ENCODE measurements at places on chromosomes 11 and 22.
A peak's percentile ranks its signal among the peaks of the same experiment; 100 is the strongest.

DNA sequence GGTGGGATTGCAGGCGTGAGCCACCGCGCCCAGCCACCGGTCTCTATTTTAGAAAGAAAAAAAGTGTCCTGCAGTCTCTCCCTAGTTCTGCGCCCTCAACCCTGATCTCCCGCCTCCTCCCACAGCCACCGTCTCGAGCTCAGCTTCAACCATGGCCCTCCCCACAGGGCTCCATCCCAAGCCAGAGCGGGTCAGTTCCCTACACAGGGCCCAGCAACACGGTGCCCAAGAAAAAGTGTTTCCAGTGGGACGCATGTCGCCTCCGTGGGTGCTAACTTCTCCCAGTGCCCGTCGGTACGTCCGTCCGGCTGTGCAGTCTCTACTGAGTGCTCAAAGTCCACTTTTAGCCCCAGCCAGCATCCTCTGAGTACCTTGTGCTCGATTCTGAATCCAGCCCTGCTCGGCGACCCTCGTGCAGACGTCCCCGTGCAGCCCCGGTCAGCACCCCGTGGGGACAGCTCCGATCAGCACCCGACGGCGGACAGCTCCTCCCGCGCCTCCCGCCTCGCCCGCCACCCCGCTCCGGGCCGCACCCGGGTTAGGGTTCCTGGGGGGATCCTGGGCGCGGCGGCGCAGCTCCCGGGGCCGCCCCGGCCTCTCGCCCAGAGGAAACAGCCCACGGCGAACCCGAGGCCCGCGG lies 657 bp upstream of the MAPK8IP2 start:
- DNase-seq = peak; percentile 31

GRCh38 chr11:79441461-79441875 lies 638 bp upstream of the TENM4 start:
- DNase-seq = no peak

DNA sequence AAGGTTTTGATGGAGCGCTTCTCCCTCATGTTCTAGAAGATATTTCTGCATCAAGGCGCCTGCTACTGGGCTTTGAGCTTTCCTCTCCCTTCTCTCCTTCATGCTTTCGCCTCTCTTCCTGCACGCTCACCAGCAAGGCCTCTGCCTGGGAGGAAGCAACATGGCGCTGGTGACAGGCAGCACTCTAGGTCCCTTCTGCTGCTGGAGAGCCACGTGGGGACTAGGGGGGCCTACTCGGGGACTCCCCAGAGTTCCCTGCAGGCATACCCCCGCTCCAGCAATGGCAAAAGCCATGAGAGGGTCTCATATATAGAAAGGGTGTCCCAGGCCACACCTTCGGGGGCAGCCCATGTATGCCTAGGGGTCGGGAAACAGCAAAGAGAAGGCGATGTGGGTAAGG lies 49.7 kb downstream of the GRIK4 start:
- no peak for DNase-seq

DNA sequence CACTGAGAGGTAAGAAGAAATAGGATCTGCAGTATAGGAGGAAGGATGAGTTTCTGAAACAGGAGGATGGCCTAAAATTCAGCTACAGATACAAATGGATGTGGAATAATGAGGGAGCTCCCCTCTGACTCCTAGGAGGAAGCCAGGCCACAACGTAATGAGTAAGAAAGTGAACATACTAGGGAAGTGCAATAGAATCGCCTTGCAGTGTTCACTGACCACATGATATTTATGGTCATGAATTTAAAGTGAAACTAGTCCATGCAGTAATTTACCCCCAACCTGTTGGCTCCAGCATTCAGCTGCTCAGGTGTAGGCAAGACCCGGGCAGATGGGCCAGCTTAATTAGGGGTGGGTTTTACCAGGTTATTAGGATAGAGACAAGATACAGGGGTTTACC lies 101.7 kb downstream of the DEUP1 start:
- DNase-seq = no peak

- no peak for DNase-seq
These were observed 92.7 kb upstream of the TBCEL start for GRCh38 chr11:120931057-120931779.

GRCh38 chr11:117819096-117820040 lies 5.2 kb downstream of the FXYD2 start:
- DNase-seq = no peak

DNA sequence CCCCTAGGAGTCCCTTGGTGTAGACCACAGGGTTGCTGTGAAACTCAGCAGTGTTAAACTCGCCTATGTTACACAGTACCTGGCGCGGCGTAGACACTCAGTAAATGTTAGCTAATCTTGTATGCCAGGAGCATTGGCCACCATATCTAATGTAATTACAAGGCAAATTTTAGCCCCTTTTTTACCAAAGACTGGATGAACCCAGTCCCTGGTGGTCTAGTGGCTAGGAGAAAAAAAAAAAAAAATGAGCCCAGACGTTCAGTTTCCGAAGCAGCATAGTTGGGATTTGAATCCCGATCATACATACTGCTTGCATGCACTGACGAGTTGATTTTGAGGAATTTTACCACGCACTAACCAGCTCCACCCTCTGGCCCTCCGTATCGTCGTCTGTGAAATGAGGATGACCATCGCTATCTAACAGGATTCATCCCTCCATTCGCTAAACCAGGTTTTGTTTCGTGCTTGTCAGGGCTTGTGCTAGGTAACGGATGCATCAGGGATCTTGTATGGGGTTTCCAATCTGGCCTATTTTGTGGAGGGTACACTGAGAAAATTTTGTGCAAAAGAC lies 688 bp downstream of the PTS start:
- DNase-seq = no peak

DNA sequence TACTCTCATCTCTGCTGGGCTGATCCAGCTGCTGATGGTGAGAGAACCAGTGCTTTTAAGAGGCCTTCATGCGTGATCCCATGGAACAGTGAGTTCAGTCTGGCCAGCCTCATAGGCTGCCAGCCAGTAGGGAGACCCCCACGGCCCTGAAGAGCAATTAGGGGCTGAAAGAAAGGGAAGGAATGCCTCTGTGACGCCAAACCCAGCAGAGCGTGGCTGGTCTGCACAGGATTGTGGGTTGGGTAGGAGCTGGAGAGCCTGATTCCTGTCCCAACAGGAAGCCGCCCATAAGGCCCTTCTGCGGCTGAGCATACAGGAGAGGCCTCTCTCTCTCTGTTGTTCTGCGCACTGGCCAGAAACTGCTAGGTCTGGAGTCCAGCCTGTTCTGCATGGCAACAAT lies 181.5 kb upstream of the E2F8 start:
- no peak for DNase-seq

DNA sequence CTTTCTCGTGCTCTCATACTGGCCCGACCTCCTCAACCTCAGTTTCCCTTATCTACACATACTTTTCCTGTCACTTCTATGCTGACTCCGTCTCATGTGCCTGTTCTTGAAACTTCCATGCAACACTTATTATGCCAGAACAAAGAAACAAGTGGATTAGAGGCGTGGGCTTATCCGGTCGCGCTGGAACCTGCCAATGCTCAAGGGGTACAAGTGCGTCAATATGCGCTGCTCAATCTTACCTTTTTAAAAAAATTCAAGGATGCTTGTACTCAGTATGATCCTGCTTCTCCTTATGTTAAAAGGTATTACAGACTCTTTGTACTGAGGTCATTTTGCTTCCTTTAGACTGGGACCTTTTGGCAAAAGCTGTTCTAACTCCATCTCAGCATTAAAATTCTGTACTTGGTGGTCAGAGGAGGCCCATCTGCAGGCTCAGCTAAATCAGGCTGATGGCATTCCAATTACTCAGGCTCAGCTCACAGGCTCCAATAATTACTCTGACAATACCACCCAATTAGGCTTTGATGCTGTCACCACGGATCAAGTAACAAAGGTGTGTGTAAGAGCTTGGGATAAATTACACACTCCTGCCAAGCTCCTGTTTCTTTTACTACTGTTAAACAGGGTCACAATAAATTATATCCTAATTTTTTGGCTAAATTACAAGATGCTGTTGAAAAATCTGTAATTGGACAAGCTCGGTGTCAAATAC lies 26.3 kb upstream of the ALDH3B2 start:
- no peak for DNase-seq

DNA sequence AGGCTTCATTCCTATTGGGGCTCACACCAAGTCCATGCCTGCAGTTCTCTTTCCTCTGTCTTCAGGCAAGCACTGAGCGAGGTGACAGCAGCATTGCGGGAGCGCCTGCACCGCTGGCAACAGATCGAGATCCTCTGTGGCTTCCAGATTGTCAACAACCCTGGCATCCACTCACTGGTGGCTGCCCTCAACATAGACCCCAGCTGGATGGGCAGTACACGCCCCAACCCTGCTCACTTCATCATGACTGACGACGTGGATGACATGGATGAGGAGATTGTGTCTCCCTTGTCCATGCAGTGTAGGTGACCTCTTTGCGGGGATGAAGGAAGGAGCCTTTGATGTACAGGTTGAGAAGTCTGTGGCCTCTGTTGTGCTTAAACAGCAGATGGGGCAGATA lies 11.4 kb upstream of the RRM1 start:
- no peak for DNase-seq

- DNase-seq = no peak
These were observed 114.5 kb upstream of the SYT13 start for GRCh38 chr11:45400591-45400990.

DNA sequence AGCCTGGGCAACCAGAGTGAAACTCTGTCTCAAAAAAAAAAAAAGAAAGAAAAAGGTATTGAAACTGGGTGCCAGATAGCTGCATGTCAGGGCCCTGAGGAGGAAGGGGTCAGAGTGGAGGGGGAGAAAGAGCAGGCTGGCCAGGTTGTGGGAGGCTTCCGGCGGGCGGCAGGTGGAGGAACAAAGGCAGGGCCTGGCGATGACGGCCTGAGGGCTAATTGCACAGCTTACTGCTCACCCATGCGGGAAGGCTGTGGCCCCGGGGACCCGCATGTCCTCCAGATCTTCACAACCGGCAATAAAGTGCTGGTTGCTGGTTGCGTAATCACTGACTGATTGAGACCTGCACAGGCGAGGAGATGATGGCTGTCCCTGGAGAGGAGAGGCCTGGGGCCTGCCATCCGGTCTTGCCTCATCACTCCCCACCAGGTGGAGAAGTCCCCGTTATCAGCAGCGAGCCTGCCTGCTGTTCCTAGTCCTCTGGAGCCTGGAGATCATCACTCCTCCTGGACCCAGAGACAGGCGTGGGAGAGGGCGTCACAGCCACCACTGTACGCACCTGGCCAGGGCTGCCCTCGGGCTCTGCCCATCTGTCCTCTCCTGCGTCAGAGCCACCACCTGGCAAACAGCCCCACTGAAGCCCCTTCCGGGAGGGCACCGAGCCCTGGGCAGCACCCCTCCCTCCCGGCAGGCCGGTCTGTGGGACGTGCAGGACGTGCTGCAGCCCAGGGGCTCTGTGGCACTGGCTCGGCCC lies 18.7 kb downstream of the H19 start:
- no peak for DNase-seq

GRCh38 chr11:133153031-133153430 lies 379.3 kb downstream of the OPCML start:
- no peak for DNase-seq

- DNase-seq = no peak
These were observed 19.4 kb upstream of the P2RY2 start for GRCh38 chr11:73198677-73199076.

DNA sequence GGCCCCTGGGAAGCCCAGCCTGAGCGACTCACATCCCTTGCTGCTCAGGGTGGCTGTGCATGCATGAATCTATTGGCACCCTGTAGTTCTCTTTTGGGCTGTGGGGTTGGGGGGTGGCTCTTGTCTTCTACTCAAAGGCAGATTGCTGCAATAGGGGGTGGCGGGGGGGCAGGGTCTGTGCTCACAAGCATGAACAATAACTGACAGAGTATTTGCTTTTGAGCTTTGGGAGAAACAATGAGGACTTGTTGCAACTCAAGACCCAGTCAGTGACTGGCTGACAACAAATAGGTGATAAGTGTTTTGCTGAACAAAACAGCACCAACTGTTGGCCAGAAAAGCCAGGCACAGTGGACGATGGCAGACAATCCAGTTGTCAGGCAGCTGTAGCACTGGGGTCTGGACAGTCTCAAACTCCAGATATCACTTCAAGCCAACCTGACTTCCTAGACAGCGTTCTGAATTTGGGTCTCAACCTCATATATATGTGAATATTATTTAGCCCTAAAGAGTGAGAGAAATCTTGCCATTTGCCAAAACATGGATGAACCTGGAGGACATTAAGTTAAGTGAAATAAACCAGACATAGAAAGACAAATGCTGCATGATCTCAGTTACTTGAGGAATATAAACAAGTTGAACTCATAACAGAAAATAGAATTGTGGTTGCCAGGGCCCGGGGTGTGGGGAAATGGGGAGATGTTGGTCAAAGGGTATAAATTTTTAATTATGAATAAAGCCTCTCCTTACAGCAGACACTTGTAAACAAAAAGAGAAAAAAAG lies 61.7 kb downstream of the ME3 start:
- DNase-seq = no peak

GRCh38 chr22:22822106-22822505 lies 65.5 kb upstream of the IGLL5 start:
- no peak for DNase-seq

DNA sequence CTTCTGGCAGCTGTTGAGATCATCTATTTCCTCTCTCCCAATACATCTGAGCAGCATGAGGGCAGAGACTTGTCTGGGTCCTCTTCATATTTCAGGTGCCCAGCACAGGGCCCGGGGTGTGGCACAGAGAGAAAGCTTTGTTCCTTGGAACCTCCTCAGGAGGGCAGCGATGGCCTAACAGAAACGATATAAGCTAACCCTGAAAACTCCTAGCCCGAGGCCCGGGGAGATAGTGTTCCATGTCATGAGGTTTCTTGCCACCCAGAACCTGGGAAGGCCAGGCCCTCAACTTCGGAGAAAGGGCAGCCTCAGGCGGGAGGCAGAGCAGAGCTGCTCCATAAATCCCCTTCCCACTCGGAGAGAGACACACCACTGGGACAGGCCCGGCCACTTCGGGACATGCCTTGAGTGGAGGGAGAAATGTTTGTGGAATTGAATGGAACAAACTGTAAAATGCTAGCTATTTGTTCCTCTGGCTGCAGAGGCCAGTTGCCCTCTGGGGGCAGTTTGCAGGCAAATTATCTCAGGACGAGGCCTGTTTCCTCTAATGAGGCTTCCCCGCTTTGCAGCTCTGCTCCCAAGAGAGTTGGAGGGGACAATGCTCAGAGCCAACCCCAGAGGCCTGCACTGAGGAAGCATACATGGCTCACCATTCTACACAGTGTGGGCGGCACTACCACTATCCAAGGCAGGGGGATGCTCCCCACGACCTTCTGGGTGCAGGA lies 11.6 kb downstream of the ARRB1 start:
- DNase-seq = peak; percentile 41

DNA sequence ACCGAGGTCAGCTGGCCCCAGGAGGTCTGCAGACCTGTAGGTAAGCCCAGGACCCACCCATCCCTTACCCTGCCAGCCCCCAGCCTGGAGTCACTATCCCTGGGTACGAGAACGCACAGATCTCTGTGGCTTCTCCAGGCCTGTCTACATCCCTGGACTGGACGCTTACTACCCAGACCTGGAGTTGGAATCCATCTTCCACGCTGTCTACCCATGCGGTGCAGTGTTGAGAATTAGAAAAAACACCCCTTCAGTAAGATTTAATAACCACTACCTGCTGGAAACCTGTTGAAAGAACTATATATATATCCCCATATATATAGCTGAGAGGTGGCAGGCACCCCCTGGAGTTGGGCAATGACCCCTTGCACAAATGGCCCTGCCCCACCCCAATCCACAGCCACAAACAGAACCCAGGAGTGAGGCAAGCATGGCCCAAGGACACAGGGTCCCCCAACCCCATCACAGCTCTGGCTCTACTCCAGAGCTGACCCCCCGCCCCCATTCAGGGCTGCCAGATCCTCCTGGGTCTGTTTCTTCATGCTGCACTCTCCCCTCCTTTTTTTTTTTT lies 17.7 kb upstream of the RGL4 start:
- no peak for DNase-seq
